ENCODE measurements at places on chromosomes 3 and 15.

DNA sequence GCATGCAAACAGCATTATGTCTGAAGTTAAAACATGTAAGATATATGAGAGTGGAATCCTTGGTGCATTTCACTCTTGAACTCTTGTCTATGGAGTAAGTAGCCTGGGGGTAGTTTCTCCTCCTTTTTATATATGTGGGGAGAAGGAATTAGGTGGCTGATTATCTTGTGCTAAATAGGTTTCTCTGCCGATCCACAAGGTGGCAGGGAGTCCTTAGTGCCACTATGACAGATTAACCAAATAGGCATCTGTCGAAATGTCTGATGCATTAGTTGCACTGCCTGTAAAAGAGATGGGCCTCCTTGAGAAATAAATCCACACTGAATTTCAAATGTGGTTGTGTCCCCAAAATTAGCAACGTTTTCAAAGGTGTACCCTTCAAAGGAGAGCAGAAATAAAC lies 170.1 kb downstream of the CNTN4 start:
- DNase-seq: no peak

DNA sequence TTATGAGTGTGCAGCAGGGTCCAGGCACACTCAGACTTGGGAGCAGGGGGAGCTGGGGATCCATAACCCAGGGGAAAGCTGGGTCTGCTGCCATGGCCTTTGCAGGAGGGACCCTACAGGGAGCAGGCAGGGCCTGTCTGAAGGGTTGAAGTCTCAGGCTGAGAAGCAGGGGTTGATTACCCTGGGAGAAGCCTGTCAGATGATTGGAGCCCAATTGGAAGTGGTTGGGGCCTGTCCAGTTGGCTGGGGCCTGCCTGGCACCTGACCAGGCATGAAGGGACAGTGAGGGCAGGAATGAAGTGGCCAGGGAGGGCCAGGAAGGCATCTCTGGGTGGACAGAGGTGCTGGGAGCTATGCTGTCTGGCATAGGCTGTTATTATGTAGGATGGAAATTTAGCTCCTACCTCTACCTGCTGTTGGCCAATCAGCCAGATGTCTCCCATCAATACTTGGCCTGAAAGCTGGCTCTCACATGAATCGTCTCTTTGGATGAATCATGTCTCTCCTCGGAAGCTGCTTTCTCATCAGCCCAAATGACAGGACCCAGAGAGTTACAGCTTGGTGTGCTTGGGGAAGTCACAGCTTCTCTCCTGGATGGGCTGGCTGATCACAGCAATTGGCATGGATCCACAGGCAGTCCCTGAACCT lies 27.4 kb upstream of the SLCO2A1 start:
- DNase-seq: no peak

DNA sequence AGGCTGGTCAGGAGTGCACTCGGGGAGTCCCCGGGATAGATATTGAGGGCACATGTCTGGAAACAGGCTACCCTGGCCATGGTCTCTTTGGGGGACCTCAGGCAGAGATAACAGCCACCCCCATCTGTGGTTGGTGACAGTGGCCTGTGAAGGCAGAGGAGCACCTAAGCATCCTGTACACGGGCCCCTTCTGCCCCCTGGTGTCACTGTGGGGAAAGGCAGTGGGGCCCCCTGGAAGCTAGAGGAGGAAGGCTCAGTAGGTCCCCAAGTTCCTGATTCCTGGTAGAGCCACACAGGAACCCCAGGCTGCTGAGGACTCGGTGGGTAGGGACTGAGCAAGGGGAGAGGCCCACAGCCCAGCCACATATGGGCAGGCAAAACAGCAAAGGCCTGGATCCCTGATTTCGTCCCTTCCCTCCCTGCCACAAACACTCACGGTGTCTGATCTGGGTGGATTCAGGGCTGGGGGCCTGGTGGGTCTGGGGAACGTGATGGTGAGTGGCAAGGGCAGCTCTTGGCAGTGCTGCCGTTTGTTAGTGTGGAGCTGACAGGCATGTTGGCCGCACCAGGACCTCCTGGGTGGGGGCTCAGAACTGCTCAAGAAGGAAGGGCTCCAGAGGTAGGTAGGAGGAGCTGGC lies 14.1 kb upstream of the CXCR6 start:
- DNase-seq: no peak

- no peak for DNase-seq
Measured at GRCh38 chr3:14410106-14410502, 7.7 kb downstream of the SLC6A6 start.

DNA sequence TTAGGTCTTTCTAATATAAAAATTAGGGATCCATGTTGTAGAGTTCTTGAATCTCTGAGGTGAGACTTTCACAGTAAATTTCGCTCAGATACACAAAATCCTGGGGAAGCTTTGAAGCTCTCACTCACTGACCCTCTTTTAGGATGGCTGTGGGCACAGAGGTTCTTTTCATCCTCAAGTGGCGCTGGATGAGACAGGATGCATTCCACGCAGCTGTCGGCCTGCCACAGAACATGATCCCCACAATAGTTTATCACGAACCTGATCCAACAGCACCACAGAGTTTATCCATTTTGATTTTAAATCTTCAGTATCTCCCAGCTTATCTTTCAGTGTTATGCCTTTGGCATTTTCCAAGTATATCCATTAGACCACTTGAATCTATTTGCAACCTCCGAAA lies 91.9 kb downstream of the WDR76 start:
- no peak for DNase-seq

- DNase-seq: no peak
Measured at GRCh38 chr15:97520689-97521088, 439.8 kb upstream of the ARRDC4 start.

GRCh38 chr3:18177271-18177670 lies 247.9 kb downstream of the SATB1 start:
- DNase-seq: no peak

- no peak for DNase-seq
Measured at GRCh38 chr15:59300618-59301139, 72.0 kb downstream of the MYO1E start.

- DNase-seq: no peak
Measured at GRCh38 chr3:191774485-191774884, 313.5 kb downstream of the PYDC2 start.

- DNase-seq: no peak
Measured at GRCh38 chr15:78358102-78358870, 18.1 kb downstream of the CRABP1 start.
